Erythroblast (primary cell): ENCODE measurements at places on chromosomes 2 and 18.

- no peak for DNase-seq
These were observed 30.6 kb upstream of the CYP1B1 start for GRCh38 chr2:38106405-38107094.

- no peak for DNase-seq
These were observed 30.2 kb upstream of the RAB11FIP5 start for GRCh38 chr2:73142937-73143336.

GRCh38 chr2:199583676-199584075 lies 125.9 kb upstream of the SATB2 start:
- no peak for DNase-seq

GRCh38 chr2:86285571-86285970 lies 51.9 kb downstream of the REEP1 start:
- DNase-seq, result no peak

DNA sequence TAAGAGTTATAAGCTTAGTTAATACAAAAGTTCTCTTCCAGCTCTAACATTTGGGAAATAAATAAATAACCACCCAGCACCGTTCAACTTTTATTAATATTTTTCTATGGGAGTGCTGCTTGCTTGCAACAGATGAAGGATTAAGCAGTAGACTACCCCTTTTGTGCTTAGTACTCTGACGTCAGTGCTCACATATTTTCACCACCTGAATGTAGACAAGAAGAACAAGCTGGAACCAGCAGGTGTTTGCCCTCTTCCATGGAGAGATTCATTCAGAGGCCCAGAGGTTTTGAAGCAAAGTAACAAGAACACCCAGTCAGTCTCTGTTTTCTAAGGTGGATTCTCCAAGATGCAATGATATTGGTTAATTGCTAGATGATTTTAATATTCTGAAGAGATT lies 307.1 kb upstream of the PIK3C3 start:
- DNase-seq, result no peak
